ENCODE measurements at places on chromosomes 13 and 19.

GRCh38 chr19:49767381-49767780, 580 bp downstream of the AP2A1 start:
- DNase-seq: no peak

GRCh38 chr13:56869671-56870070, 271.0 kb upstream of the PRR20A start:
- no peak for DNase-seq

DNA sequence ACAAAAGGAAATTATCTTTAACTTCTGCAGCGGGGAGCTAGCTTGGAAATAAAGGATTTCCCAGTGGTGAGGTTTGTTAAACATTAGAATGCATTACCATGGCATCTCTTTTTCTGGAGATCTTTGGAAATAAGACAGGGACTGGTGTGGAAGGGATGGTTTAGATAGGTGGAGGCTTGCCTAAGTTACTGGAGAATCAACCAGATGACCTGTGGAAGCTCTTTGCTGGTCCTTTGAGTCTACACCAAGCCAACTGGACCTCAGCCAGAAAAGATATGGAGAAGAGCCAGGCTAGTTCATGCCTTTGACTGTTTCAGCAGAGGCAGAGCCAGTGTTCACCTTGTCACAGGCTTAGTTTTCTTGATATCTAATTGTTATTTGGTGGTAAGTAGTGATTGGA, 134.7 kb downstream of the KCNRG start:
- no peak for DNase-seq

DNA sequence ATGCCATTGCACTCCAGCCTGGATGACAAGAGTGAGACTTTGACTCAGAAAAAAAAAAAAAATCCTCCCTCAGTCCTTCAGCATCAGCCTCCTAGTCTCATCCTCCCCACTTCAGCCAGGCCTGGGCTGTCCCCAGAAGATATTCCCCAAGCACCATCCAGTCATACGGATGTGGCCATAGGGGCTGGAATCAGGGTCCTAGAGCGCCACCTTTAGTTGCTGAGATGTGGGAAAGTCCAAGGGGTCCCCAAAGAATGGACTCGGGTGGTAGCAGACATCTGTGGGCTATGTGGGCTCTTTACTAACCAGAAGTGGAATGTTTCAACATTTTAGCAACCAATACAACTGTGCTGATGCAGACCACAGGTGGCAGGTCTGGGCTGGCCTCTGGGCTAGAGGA, 3.1 kb upstream of the TYROBP start:
- no peak for DNase-seq

GRCh38 chr13:46160471-46161066, 21.4 kb downstream of the LCP1 start:
- DNase-seq: no peak

- DNase-seq: peak; percentile 7
Measured at GRCh38 chr19:35164418-35164817, 9.9 kb downstream of the FXYD5 start.
